Fibroblast of the aortic adventitia (primary cell): ENCODE measurements at places on chromosomes 12 and 14. TPM values are rescaled to one million over a fixed set of nuclear protein-coding genes. Genes with fewer than 3 reads are reported as not detected.

MYG1 gene
- total RNA-seq: 34.8 and 39.5 TPM in 2 replicates

ETFBKMT gene
- 4.9 and 6.2 TPM in 2 replicates for total RNA-seq

CHD8 gene
- 59.8 and 72.7 TPM in 2 replicates for total RNA-seq

BDKRB2 gene
- 7.4 and 23.1 TPM in 2 replicates for total RNA-seq

SCN8A gene
- total RNA-seq: 7.9 and 17.2 TPM in 2 replicates

RASSF8 gene
- 85.8 and 128 TPM in 2 replicates for total RNA-seq

SRRM4 gene
- not detected in 2 replicates for total RNA-seq

RND1 gene
- 0.72 TPM in 1 of 2 replicates, not detected in the other for total RNA-seq

CLEC2A gene
- total RNA-seq: not detected in 2 replicates

PNMA1 gene
- total RNA-seq: 27.9 and 44.2 TPM in 2 replicates

FAM181A gene
- total RNA-seq: not detected in 2 replicates

MFAP5 gene
- 220 and 259 TPM in 2 replicates for total RNA-seq

ENO2 gene
- 8.7 and 12.7 TPM in 2 replicates for total RNA-seq

LRP1-AS gene
- total RNA-seq: not detected in 2 replicates

L2HGDH gene
- total RNA-seq: 0.98 and 3.3 TPM in 2 replicates

CLEC7A gene
- total RNA-seq: not detected in 2 replicates

TUBA1B gene
- total RNA-seq: 159 and 2,451 TPM in 2 replicates

CCDC60 gene
- not detected in 2 replicates for total RNA-seq

CD163L1 gene
- 0.08 and 0.36 TPM in 2 replicates for total RNA-seq

ASB2 gene
- 0.45 and 0.49 TPM in 2 replicates for total RNA-seq

ANAPC5 gene
- 148 and 209 TPM in 2 replicates for total RNA-seq

STXBP6 gene
- 0.27 and 2.7 TPM in 2 replicates for total RNA-seq

BDKRB1 gene
- 6.9 TPM in 1 of 2 replicates, not detected in the other for total RNA-seq

DBX2 gene
- total RNA-seq: 0.08 and 0.72 TPM in 2 replicates

SNRNP35 gene
- 15.7 and 37.7 TPM in 2 replicates for total RNA-seq

OR10AD1 gene
- not detected in 2 replicates for total RNA-seq

VWF gene
- 1.4 and 4.5 TPM in 2 replicates for total RNA-seq

HOXC11 gene
- not detected in 2 replicates for total RNA-seq

GYS2 gene
- not detected in 2 replicates for total RNA-seq

TAS2R13 gene
- total RNA-seq: 2.8 and 7.4 TPM in 2 replicates

ENDOU gene
- total RNA-seq: 0.36 TPM in 1 of 2 replicates, not detected in the other

ARMH4 gene
- 4.2 and 13.2 TPM in 2 replicates for total RNA-seq

STYK1 gene
- 0.27 TPM in 1 of 2 replicates, not detected in the other for total RNA-seq

NDRG2 gene
- 1.8 and 10.5 TPM in 2 replicates for total RNA-seq

ASPG gene
- total RNA-seq: not detected in 2 replicates

MRPL51 gene
- 113 and 167 TPM in 2 replicates for total RNA-seq

TMEM179 gene
- total RNA-seq: not detected in 2 replicates

NOVA1 gene
- 2.7 and 16.9 TPM in 2 replicates for total RNA-seq

SPTB gene
- under 0.01 TPM in 1 of 2 replicates, not detected in the other for total RNA-seq

GLI1 gene
- total RNA-seq: 1.1 TPM in 1 of 2 replicates, not detected in the other

GPR84 gene
- total RNA-seq: not detected in 2 replicates

GTF2H3 gene
- total RNA-seq: 41.9 and 61.0 TPM in 2 replicates

ASB8 gene
- total RNA-seq: 29.7 and 32.8 TPM in 2 replicates

KRT73 gene
- not detected in 2 replicates for total RNA-seq

CCDC198 gene
- not detected in 2 replicates for total RNA-seq

SLC25A21 gene
- total RNA-seq: 0.49 and 1.2 TPM in 2 replicates

C12orf54 gene
- total RNA-seq: not detected in 2 replicates

E2F7 gene
- 2.3 and 23.4 TPM in 2 replicates for total RNA-seq

TPH2 gene
- not detected in 2 replicates for total RNA-seq
